HL-60 (cell line): ENCODE measurements at places on chromosomes 1 and 21.
A peak's percentile ranks its signal among the peaks of the same experiment; 100 is the strongest.

DNA sequence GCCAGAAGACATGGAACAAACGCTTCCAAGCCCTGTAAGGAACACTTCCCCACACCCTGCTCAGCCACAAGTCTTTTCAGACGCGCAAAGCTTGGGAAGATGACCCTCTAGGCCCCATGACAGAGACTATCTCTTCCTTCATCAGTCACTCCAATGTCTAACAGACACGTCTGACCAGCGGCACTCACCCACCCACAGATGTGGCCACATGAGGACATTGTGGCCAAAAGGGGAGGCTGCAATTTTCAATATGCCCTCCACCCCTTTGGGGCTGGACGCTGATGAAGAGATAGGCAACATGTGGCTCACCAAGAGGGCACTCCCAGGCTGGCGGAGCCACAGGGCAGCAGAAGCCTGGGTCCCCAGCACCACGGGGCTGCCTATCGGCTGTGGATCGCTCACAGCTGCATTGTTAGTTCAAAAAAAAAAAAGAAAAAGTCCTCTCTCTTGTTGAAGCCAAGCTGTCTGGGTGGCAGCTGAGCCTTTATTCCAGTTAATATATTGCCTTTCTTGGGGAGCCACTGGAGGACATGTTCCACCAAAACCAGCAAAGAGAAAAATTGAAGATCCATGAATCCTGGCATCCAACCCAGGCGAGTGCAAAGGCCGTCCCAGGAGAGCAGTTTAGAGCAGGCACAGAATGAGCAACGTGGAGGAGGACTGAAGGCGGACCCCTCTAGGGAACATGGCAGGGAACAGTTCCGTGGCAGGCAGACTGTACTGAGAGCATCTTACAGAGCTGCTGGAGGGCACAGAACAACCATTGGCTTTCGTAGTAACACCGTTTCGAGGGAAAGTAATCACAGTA is 52.7 kb upstream of the GPR153 start:
- no peak for DNase-seq

GRCh38 chr21:14825514-14825974 is 239.3 kb downstream of the NRIP1 start:
- DNase-seq: no peak

- no peak for DNase-seq
Observed at GRCh38 chr1:236753516-236753915, 41.6 kb upstream of the MTR start.

GRCh38 chr1:114024049-114024448 is 44.8 kb downstream of the OLFML3 start:
- no peak for DNase-seq

- no peak for DNase-seq
Observed at GRCh38 chr1:192183788-192184187, 25.5 kb downstream of the RGS18 start.

GRCh38 chr1:203590603-203591002 is 36.0 kb upstream of the ATP2B4 start:
- no peak for DNase-seq

DNA sequence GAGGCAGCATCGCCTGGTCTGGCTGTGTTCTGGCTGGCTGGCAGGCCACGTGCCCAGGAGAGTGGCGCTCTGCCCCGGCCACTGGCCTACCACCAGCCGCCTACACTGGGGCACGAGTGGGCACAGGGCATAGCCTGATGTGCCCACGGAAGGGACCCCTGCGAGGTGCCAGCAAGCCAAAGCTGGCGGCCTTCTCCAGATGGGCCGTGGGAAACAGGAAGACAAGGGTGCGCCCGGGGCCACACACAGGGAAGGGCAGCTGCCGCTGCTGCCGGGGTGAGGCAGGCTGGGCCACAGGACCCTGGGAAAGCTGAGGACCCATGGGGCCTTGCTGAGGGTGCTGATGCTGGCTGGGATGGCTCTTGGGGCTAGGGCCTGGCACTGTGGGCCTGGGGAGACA is 40.7 kb downstream of the SLC66A1 start:
- no peak for DNase-seq

DNA sequence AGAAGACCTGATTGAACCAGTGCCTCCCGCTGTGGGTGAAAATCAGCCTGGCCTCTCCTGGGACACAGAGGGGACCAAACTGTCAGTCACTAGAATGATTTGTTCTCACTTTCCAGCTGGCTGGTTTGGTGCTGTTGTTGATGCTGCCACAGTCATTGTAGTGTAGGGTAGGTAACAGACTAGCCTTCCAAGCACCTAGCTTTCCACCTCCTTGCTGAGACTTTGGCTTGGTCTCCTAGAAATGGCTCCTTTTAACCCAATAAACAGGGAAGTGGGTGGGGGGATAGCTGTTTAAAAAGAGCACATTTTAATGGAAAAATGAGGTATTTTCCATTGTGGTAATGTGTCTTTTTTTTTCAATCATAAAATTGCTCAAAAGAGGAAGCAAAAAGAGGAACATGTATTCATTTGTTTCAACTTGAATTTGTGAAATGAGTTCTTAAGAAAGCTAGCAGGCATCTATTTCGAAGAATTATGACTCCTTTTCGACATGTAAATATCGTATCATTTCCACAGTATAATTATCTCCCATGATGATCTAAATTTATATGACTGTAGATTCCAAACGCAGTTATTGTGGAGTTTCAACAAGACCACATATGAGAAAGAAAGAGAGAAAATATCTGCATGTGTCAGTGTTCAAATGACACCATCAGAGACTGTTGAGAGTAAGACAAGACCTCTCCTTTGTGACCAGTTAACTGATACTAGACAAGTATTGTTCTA is 190.1 kb downstream of the HLX start:
- no peak for DNase-seq

- no peak for DNase-seq
Observed at GRCh38 chr1:77817368-77818209, 38.1 kb downstream of the MIGA1 start.

- DNase-seq: no peak
Observed at GRCh38 chr21:45079351-45079750, 5.0 kb downstream of the ADARB1 start.

DNA sequence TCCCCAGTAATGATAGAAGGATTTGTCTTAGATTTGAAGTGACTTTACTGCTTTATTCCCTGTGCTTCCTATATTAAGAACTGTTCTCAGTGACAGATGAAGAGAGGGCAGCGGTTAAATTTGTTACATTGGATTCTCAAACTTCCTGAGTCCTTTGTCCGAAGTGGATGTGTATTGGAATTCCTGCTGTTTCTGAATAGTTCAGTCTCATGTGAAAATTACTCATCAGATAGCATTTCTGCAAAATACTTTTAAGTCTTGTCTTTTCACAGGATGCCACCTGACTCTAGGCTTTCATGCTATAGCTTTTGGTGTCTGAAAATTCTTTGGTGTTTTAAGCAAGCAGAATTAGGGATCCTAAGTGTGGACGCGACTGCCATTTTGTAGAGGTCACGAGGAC is 83.6 kb downstream of the PRDM2 start:
- no peak for DNase-seq

DNA sequence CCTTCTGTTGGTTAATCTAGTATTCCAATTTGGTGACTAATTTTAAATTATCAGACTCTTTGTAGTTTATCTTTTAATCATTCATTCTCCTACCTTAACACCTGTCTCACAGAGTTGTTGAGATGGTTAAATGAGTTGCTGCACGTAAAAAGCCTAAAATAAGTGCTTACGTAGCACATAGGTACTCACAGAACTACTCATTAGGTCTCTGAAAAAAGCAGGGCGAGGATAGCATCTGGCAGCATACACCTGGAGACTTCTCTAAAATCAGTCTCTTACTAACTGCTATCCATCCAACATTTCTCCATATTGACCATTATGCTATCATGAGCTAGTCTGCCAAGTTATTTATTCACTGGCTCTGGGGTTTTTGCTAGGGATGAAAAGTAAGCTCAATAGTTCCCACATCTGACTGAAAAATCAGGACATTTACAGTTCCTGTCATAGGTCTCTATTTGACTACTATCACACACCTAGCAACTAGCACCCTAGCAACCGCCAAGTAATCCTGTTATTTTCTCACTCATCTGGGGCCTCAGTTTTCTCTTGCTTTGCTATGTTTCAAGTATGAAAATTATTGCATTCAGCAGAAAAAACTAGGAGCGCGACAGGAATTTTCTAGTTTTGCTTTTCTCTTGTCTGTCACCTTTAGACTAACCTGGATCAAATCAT is 11.2 kb downstream of the CSDE1 start:
- DNase-seq: no peak

DNA sequence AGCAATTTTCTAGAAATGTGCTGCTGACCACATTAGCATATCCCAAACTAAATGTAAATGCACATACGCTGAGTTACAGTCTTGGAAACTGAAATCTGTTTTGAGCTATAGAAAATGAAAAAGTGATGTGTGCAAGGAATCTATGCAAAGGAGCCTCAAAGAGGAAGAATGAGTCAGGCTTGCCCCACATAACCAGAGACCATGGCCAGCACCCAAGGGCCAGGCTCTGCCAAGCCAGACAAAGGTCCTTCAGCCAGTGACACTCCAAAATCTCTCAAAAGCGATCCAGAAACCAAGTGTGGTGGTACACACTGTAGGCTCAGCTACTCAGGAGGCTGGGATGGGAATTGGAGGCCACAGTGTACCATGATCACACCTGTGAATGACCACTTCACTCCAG is 195.2 kb downstream of the TOMM20 start:
- DNase-seq: peak; percentile 64

- no peak for DNase-seq
Observed at GRCh38 chr1:33957854-33958253, 94.0 kb downstream of the HMGB4 start.

- no peak for DNase-seq
Observed at GRCh38 chr1:208153386-208153785, 90.8 kb downstream of the PLXNA2 start.

DNA sequence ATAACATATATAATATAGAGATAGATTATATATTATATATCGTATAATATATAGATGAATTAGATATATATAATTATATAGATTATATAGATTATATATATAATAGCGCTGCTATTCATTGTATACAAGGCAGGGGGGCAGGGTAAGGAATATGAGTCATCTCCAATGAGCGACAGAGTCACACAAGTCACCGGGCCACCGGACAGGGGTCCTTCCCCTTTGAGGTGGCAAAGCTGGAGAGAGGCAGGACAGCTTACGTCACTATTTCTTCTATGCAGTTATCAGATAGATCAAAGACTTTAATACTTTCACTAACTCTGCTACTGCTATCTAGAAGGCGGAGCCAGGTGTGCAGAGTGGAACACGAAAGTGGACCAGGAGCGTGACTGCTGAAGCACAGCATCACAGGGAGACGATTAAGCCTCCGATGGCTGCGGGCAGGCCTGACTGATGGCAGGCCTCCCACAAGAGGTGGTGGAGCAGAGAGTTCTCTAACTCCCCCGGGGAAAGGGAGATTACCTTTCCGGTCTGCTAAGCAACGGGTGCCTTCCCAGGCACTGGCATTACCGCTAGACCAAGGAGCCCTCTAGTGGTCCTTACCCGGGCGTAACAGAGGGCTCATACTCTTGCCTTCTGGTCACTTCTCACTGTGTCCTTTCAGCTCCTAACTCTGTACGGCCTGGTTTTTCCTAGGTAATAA is 2154.7 kb downstream of the MRPL39 start:
- DNase-seq: no peak

DNA sequence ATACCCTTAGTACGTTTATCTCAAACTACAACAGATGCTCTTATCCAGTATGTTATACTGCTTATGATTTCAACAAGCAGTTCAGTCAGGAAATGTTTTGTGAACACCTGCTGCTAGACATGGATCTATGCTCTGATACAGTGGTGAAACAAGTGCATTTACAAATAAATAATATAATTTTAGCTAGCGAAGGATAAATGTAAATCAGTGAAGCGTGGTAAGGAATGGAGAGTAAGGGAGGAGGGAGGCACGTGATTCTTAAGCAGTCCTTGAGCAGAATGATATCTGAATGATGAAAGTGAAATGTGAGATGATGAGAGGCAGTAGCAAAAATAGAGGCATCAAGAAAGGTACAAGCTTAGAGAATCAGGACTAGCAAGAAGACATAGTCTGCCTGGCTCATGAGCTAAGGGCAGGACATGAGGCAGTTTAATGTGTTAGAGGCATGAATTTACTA is 6.3 kb downstream of the TSNAX start:
- no peak for DNase-seq

GRCh38 chr1:26535201-26535600 is 5.6 kb downstream of the RPS6KA1 start:
- DNase-seq: no peak

- no peak for DNase-seq
Observed at GRCh38 chr1:71043065-71043464, 4.6 kb downstream of the PTGER3 start.

DNA sequence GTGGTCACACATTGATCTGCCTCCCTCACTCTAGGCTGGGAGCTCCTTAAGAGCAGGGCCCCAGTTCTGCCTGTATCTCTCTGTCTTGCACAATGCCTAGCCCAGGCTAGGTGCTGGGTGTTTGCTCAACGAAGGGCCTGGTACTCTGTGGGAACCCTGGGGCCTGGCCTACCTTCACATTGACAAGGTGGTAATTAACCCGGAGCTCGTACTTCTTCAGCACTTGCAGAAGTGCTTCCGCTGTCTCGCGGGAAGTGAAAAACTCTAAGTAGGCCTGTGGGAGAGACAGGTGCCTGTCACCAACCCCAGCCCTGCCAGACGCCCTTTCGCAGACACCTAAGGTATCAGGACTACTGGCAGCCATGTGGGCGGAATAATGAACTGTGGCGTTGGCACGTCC is 13.7 kb downstream of the MTHFR start:
- DNase-seq: no peak

DNA sequence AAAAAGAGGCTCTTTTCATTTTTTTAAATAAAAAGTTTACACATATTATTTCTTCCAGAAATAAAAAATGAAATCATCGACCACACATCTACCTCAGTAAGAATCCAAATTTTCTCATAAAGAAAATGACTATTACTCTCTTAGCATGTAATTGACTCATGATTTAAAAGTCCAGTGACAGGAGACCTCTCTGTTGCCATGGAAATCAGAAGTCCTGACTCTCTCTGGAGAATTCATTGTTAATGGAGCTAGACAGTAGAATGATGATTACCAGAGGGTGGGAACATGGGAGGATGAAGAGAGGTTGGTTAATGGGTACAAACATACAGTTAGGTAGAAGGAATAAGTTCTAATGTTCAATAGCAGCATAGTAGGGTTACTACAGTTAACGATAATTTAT is 5.0 kb upstream of the CLCA4 start:
- DNase-seq: no peak

DNA sequence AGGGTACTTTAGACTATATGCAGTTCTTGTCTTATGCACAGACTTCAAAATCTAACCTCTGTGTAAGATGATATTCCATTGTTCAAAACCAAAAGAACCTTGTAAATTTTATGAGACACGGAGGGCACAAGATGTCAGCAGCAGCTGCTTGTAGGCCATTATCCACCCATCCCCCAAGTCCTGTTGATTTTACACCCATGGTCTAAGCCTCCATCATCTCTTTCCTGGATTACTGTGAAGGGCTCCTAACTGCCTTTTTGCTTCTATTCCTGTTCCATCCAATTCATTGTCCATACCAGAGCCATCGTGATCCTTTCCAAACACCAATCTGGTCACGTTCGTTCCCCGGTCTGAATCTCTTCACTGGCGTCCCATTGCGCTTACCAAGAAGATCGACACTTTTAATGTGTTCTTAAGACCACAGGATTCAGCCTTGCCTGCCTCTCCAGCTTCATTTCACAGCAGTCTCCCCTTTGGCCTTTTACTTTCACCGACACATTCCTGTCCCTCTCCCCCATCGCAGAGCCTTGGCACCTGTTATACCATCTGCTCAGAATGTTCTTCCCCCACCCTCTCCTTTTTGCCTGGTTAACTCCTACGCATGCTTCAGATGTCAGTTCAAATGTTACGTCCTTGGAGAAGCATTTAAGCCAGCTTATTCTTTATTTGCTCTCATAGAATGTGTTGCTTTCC is 107.3 kb upstream of the POU3F1 start:
- DNase-seq: no peak

- no peak for DNase-seq
Observed at GRCh38 chr1:65765631-65766030, 27.1 kb upstream of the PDE4B start.
